ENCODE measurements at places on chromosomes 11 and 22. TPM values are rescaled to one million over a fixed set of nuclear protein-coding genes. Genes with fewer than 3 reads are reported as not detected.

DNA sequence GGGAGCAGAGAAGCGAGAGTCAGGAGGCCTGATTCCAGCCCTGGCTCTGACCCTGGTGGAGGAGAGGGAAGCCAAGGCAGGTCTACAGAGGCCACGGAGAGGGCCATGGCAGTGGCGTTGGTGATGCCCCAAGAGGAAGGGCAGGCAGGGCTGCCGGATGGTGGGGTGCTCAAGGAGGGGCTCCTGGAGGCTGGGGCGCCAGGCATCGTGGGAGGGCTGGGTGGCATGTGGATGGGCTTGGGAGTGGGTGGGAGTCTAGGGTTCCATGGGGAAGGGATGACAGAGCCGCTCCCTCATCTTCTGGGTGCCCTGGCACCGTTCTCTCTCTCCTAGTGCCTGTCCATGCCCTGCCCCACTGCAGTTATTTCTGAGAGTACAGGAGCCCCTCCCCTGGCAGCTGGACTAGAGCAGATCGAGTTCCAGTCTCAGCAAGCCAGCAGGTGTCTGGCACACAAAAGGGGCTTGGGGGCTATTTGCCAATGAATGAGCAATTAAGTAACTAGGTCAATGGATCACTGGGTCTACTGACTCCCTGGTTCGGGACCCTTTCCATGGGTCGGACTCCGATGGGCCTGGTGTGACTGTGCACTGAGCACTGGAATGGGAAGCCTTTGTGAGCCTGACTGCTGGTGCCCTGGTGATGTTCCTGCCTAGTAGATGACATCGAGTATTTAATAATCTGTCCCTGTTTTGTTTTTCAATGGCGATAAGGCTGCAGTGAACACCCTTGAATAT, 570.0 kb downstream of the TBC1D22A start:
- no peak for DNase-seq
- peaks cover 4% of the 10 kb centered on the region for H3K36me3 ChIP-seq
- H3K4me1 ChIP-seq: peaks cover 66% of the 10 kb centered on the region

DNA sequence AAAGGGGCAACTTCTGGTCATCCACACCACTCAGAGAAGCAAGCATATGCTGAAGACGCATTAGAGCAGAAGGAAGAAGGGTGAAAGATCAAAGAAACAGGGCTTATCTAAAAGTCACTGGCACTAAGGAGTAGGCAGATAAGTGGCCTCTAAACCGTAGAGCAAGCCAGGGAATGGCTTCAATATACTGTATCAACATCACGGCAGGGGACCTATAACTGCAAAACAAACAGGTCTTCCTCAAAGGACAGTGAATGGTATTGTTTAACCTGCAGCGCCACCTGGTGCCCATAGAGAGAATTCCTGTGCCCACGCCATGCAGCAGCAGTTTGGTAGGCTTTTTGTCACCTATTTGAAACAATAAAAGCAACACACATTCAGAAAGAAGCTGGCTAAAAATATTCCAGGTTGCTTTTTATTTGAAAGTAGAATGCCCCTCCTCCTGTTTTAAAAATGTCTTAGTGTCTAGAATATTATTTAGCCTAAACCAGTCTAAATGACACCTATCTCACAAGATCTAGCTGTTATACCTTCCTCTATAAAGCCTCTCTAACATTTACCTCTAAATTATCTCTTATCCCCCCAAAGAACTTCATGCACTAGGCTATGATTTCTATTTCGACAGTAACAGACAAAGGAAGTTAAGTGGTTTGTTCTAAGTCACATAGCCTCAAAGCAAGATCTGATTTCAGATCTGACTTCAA, 21.8 kb downstream of the SNX19 start:
- no peaks in the 10 kb centered on the region for H3K27me3 ChIP-seq
- peak; percentile 60 for DNase-seq
- H3K4me3 ChIP-seq: no peak overlapping the region
- H3K27ac ChIP-seq: no peak overlapping the region

The ACRV1 gene
- total RNA-seq: not detected

The LARGE2 gene
- 33.9 TPM for total RNA-seq

Measured in Calu3 (cell line).